Activated CD8-positive, alpha-beta T cell treated with anti-CD3 and anti-CD28 coated beads, Interleukin-2, amount 10 ng/mL, durations not matched to agents 7 days and 5 days (primary cell): ENCODE measurements at places on chromosomes 1 and 21. TPM values are rescaled to one million over a fixed set of nuclear protein-coding genes. Genes with fewer than 3 reads are reported as not detected.

DMBX1 gene
- total RNA-seq: not detected

ATP6V1G3 gene
- total RNA-seq: not detected

DNA sequence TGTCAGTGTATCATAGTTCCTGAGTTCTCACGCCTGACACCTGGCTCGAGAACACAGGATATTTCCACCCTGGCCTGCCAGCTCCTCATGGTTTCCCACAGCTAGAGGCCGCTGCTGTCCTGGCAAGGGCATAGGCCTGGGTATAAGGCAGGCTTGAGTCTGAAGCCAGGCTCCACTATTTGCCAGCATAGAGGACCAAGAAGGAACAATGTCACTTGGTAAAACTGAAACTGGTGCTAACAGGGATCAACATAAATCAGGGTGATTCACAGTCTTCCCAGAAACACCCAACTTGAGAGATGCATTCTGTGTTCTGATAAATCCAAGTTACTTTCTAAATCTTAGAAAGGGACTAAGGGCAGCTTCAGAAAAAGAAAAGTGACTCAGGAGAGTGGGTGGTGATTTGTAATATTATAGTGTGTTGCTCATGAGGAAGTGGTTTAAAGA, 6.9 kb upstream of the S100A2 start:
- no peak overlapping the region for H3K4me3 ChIP-seq
- H3K27ac ChIP-seq: no peak overlapping the region
- H3K4me1 ChIP-seq: peaks cover 33% of the 10 kb centered on the region
- H3K36me3 ChIP-seq: no peaks in the 10 kb centered on the region
- peak; percentile 65 for DNase-seq

GRCh38 chr21:45078877-45079281, 4.5 kb downstream of the ADARB1 start:
- peak overlapping the region; percentile 64 for H3K4me3 ChIP-seq
- H3K4me1 ChIP-seq: peaks cover 83% of the 10 kb centered on the region
- peak; percentile 91 for DNase-seq

GRCh38 chr1:17723684-17724083, 31.4 kb upstream of the ACTL8 start:
- H3K27ac ChIP-seq: no peak overlapping the region
- DNase-seq: no peak
- H3K4me3 ChIP-seq: no peak overlapping the region
